ENCODE measurements at places on chromosomes 16 and 17. TPM values are rescaled to one million over a fixed set of nuclear protein-coding genes. Genes with fewer than 3 reads are reported as not detected.

DNA sequence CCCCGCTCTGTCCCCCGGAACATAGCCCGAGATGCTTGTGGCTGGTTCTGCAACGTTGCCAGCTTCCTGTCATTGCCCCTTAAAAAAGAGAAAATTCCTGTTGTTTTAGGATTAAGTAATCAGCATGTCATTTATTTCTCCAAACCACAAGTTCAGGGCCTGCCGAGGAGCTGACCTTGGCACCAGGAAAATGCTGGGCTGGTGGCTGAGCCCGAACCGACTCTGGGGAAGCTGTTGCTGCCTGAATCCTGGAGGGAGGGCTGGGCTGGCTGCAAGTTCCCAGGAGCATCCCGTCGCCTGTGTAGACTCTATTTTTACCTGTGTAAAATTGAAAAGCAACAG, 130.9 kb upstream of the FOXF1 start:
- H3K27me3 ChIP-seq = no peaks in the 10 kb centered on the region
- peaks cover 10% of the 10 kb centered on the region for H3K4me1 ChIP-seq
- no peaks in the 10 kb centered on the region for H3K36me3 ChIP-seq
- no peak for DNase-seq
- no peak overlapping the region for H3K27ac ChIP-seq

NTN3 gene
- total RNA-seq = 0.39 TPM

COX6A2 gene
- total RNA-seq = not detected

TMEM220 gene
- not detected for total RNA-seq

KRTAP17-1 gene
- total RNA-seq = not detected
